ENCODE measurements at places on chromosomes 7 and 10.
A peak's percentile ranks its signal among the peaks of the same experiment; 100 is the strongest.

DNA sequence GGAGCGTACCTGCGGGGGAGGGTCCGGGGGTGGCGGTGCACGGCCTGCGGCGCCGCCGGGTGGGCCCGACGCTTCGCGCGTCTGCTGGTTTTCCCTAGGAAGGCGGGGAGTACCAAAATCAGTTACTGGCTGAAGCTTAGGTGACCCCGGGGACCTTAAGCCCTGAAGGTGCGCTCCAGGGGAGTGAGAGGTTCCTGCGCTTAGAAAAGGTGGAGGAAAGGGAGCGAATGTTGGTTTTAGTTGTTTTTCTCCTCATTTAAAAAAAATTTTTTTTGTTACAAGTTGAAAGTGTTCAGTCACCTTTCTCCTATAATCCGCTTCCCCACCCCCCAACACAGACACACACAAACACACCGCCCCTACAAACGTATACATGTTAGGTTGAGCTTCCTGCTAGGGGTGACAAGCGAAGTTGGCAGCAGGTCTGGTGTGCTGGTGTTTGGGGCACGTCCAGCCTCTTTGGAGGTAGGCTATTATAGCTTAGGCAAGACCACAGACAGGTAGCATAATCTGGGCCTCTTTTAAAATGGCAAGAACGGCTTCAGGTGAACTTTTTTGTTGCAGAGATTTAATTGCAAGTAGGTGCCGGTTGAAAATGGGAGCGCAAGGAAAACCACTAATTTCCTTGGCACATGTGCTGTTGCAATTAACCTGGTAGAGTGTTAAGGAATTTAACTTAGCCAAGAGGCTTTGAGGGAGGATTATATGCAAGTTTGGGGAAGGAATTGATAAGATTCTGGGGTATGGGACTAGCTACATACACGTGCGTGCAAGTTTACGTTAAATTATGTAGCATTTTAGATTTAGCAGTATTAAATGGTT lies 945 bp downstream of the ADD3 start:
- no peak for DNase-seq

DNA sequence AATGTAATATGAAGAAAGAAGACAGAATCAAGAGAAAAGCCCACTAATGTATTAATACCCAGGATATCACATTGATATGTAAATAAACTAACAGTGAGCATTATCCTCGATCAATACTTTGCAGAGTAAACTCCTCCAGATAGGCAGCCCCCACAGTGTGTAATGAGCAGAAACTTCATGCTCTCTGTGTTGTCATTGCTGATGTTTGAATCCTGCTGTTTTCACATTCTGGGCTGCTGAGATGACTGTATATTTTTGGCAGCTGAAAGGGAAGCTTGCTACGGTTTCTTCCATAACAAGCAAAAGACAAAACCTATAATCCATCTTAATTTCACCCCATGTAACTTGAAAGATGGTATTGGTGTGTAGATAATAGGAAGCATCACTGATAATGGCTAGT lies 15.3 kb upstream of the THSD7A start:
- DNase-seq: peak; percentile 20

GRCh38 chr7:117731455-117731854 lies 141.8 kb downstream of the CTTNBP2 start:
- no peak for DNase-seq

- peak; percentile 16 for DNase-seq
These were observed 59.7 kb downstream of the SEM1 start for GRCh38 chr7:96649981-96650380.

DNA sequence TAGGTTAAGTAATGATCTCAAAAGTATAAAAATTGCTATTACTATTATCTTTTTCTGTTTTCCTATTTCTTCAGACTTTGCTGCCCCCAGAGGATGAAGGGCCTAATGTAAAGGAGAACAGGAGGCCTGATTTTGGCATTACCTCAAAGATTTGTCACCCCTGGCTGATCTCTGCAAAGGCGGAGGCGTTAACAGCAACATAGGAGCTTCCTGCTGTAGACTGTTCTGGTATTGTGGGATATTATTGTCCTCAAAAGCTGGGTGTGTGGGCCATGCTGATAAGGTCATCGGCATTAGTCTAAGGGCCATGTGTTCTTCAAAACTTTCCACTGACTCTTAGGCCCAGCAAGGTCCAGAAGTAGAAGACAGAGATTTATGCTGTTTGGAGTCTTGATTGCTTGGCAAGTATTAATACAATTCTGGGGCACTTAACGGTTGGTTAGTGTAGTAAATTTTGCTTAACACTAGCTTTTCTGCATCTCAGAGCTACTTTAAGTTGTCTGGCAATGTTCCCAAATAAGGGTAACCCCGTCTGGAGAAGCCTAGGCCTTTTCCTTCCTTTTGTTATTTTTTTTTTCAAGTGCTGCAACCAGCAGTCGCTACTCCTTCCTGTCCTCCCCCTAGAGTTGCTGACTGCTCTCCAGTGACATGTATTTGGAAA lies 14.0 kb upstream of the ENTPD1 start:
- DNase-seq: no peak

- DNase-seq: peak; percentile 32
These were observed 68.1 kb upstream of the PDGFA start for GRCh38 chr7:587767-588166.

DNA sequence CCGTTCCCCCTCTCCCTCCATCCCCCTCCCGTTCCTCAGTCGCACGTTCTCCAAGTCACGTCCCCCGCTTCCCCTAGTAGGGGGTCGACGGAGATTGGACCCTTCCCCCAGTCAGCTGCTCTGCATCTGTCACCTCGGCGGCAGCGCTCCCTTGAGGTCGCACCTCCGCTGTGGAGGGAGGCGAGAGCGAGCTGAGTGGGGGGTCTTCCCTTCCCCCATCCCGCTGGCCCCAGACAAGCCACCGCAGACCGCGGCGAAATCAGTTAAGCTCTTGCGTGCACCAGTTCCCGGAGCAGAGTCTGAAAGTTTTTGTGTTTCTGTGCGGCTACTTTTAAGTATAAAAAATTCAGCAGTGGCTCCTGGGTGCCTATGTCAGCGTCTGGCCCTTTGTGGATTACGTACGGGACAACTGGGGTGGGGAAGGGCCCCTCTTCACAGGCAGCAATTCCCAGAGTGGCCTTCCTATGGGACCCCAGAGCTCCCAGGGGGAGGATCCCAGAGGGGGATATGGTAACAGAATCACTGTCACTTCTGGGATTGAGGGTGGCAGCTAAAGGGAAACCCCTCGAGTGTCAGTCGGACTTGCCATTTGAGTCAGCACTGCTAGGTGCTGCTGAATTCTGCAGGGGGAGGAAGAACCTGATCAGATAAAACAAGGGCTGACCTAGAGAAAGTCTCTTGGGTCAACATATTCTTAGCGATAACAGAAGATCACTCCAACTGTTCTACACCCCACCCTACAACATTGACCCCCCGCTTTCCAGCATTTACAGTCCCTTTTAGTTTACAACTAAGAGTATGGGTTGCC lies 12.5 kb upstream of the DDIT4 start:
- DNase-seq: no peak

GRCh38 chr10:62183857-62184795 lies 84.5 kb downstream of the RTKN2 start:
- no peak for DNase-seq

GRCh38 chr10:71035511-71036296 lies 147.3 kb upstream of the PCBD1 start:
- DNase-seq: no peak

- DNase-seq: no peak
These were observed 50.5 kb downstream of the POT1 start for GRCh38 chr7:124879103-124879502.

DNA sequence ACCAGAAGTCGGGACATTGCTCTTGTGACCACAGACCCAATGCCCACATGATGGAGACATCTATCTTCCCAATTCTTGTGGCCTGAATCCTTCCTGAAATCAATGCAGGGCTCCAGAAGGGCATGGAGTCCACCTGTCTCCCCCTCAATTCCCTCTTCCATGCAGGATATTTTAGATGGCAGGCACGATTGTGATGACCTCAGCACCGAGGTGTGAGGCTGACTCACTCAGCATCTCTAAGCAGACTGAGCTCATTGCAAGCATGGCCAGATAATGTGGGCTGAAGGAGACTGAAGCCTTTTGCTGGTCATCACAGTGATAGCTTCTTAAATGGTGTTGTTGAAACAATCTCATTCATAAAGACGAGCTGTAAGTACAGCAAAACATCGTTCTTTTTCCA lies 374.9 kb upstream of the PODXL start:
- DNase-seq: peak; percentile 36

DNA sequence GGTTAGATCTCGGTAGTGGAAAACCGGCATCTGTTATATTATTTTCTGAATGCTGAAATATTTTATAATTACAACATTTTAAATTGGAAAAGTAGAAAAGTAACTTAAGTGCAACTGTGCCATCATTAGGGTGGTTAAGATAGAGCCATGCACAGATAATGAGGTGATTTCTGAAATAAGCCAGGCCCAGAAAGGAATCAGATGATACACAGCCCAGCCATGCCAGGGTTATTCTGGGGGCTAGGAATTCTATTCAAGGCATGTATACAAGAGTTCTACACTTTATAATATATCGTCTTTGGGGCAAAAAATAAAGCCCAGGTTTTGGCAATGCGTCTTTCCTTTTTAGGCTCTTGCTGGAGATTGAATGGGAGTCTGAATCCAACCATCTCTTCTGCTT lies 128.7 kb downstream of the ITGB8 start:
- no peak for DNase-seq

GRCh38 chr10:127922675-127923366 lies 15.9 kb downstream of the PTPRE start:
- peak; percentile 17 for DNase-seq

- peak; percentile 86 for DNase-seq
These were observed 80.6 kb downstream of the ARHGAP21 start for GRCh38 chr10:24642921-24643678.

- no peak for DNase-seq
These were observed 186.1 kb downstream of the PRKG1 start for GRCh38 chr10:51260376-51260775.

- no peak for DNase-seq
These were observed 178.7 kb downstream of the RNF216 start for GRCh38 chr7:5602734-5603133.

- DNase-seq: no peak
These were observed 19.7 kb upstream of the PRPF18 start for GRCh38 chr10:13567030-13567429.

DNA sequence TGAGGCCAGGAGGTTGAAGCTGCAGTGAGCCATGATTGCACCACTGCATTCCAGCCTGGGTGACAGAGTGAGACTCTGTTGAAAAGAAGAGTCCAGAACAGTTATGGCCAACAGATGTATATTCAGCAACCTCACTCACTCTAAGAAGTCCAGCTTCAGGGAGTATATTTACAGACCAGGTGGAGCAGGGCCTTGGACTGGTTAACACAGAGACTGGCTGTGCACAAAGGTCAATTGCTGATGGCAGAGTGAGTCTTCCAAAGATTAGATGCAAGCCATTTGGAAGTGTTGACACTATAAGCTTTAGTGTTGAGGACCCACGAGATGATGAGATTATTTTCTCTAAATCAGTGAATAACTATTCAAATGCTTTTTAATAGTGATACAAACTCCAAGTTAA lies 24.9 kb downstream of the CLRN3 start:
- DNase-seq: no peak

- no peak for DNase-seq
These were observed 112.4 kb downstream of the ST7 start for GRCh38 chr7:117065571-117066150.

- no peak for DNase-seq
These were observed 816.7 kb downstream of the MAGI2 start for GRCh38 chr7:78636727-78637126.

DNA sequence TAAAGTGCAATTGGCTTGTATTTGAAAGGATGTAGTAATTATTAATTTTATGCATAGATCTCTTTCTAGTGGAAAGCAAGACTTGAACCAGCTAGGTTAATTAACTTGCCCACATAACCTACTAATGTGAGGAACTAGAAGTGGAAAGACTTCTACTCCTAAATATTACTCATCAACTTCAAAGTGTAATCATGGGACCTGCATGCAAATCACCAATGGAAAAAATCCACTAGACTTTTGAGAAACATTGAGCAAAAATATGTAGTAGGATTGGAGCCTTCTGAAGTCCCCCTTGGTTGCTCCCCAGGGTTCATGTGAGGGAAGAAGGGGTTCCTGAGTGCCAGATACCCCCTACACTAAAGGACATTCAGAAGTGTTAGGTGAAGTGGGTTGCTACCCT lies 240.2 kb downstream of the PTEN start:
- no peak for DNase-seq

DNA sequence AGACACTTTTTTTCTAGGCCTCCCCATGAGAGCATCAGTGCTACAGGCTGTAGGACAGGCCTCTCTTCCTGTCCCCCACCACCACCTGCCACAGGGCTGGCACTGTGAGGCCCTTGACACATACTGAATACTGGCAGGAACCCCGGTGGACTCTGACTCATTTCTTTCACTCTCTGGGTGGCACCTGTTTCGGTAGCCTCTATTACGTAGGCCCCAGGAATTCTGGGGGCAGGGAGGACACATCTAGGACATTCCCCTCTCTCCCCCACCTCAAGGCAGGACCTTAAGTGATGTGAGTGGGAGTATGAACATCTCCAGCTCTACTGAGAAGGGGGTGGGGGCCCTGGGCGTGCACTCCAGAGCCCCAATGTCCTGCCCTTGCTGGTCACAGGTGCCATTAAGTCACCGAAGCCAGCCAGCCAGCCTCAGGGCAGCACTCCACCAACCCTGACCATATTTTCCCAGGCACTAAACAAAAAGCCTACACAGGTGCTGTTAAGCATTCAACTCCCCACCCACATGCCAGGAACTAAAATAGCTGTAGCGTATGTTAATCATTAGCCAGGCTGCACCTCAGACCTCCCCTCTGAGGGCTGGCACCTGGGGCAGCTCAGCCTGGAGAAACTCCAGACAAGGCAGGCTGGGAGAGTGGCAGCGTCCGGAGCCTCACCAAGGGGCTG lies 8.9 kb downstream of the ANXA11 start:
- DNase-seq: no peak

DNA sequence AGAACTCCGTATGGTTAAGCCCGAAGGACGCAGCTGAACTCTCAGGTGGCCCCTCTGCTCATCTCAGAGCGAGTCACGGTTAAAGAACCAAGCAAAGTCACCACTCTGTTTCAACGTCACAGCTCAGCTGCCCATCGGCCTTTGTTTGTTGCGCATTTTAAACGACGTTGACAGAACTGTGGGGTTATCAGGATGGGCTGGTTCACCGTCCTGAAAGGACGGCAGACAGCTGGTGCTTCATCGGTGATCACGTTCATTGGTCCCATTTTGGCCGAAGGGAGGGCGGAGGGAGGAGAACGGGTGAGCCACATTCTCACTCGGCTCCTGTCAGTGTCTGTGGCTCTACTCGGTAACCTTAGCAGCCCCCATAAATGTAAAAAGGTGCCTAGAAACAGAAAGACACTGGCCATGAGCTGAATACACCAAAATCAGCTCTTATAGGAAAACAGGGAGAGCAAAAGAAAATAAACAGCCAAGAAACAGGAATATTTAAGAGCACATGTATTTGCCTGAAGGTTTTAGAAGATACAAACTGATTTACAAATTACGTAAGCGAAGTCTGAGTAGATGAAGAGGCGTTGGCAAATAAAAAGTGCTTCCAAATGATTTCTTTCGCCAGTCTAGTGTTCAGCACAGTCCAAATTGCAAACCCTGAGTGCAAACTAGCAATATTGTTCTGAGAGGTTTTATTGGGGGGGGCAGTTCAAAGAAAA lies 8.4 kb downstream of the PRKAG2 start:
- DNase-seq: no peak

GRCh38 chr7:91263384-91264045 lies 718 bp upstream of the FZD1 start:
- no peak for DNase-seq

- no peak for DNase-seq
These were observed 513.9 kb upstream of the GALNT17 start for GRCh38 chr7:70618020-70618551.

- DNase-seq: no peak
These were observed 517.5 kb downstream of the DNAJB6 start for GRCh38 chr7:157854066-157854891.

GRCh38 chr10:70588255-70588654 lies 14.3 kb downstream of the PRF1 start:
- DNase-seq: no peak
